ENCODE measurements at places on chromosomes 5 and 9.

DNA sequence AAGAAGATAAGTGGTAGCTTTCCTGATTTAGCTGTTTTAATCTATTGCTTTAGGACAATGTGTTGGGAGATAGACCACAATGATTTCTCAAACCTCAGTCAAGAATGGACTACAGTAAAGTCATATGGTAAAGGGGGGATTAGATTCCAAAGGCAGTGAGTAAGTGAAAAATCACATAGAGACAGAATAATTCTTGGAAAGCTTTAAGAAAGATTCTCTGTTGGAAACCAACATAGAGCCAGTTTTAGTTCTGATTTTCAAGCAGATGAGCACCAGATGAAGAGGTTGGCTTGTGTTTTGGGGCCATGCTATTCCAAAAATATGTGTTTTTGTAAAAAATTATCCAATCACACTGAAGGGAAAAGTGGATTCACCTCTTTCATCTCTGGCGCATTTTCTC is 256.8 kb upstream of the RPS23 start:
- DNase-seq = no peak

DNA sequence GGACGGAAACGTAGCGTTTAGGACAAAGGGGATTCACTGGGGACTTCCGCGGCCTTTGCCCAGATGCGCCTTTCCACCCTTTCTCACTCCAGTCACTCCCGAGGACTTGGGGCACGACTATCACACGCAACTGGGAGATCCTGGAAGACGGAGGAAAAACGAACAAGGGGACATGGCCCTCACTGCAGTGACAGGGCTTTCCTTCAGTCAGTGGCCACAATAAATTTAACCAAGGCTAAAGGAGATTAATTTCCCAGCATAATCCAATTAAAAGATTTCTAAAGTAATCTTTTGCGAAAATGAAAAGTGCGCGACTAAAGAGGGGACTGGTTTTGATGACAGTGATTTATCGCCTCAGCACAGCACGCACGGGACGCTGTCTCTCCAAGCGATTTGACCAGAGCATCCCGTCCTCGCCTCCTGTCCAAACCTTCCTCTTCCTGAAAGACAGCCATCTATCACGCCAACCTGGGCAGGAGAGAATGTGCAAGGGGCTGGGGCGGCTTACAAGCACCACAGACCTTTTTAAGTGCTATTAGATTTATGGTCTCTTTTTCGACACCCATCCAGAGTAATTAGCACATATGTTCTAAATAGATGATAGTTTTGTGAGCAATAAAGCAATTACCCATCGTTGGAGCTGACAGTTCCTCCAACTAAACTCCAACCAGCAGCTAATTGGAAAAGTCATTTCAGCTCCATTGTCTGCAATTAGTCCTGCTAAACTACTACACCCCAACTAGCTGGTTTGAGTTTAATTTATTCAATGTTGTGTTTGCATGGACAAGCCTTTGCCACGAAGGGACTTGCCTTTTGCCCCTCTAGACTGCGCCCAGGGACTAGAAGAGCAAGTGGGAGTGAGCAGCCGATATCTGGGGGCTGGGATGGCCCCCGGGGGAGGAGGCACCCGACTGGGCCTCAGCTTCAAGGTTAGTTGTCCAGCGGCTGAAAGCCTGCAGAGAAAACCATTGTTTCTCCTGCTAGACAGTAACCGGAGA is 7.4 kb downstream of the NR2F1-AS1 start:
- DNase-seq = no peak

DNA sequence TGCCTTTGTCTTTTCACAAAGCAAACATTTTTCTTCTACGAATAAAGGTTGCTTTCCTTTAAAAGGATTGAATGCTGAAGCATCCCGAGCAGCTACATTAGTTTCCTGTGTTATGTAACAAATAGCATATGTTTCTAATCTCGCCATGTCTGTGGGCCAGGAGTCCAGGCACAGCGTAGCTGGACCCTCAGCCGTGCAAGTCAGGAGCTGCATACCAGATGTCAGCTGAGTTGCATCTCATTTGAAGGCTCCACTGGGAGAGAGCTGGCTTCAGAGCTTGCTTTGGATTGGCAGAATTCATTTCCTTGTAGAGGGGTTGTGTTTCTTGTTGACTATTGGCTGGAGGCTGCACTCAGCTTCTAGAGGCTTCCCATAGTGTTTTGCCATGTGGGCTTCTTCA is 16.0 kb upstream of the GOLPH3 start:
- DNase-seq = no peak

DNA sequence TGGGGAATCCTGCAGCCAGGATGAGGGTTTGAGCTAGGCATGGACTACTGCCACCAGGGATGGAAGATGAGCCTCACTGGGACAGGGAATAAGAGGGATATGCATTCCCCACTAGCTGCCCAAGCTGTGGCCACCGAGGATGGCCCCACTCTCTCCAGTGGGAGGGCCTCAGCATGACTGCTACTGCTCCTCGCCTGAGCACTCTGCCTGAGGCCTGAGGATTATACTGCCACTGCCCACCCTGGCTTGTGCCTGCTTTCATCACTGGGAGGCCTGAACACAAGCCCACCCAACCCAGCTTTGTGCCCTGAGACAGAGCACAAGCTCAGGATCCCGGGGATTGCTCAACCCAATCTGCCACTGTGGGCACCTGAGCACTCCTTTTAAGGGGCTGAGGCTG is 425.6 kb downstream of the RASEF start:
- DNase-seq = no peak

DNA sequence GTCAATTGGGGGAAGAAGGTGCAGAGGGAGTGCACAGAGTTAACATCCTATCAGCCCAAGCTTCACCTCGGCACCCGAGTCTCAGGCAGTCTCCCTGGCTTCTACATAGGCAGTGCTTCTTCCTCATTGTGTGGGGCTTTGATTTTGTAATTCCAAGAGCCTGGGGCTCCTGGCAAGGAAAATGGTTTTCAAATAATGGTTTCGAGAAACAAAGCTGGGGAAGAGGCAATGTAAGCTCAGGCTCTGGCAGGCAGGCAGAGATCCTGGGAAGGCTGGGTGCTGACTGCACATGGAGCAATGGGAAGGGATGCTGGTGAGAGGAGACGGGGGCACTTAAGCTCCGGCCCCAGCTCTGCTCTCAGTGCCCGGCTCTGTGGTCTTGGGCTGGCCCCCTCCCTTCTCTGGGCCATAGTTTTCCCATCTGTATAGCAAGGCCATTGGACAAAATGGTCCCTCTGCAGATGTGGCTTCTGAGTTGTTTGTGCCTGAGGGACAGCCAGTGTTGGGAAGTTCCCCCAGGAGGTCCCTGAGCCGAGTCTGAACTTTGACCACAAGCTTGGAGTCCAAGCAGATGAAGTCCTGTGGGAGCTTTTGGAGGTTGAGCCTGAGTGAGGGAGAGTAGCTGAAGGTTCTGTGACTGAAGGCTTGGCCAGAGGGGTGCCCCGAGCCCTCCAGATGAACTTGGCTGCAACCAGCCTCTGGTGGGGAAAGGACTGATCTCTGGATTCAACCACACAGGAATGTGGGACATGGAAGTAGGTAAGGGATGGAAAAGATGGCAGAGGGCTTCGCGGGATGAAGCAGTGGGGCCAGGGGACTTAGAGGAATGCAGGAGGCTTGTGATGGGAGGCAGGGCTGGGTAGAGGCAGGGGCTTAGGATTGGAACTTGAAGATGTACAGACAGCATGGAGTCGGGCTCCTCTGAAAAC is 28.5 kb upstream of the IL17B start:
- DNase-seq = no peak

- no peak for DNase-seq
These were observed 987 bp downstream of the RAB24 start for GRCh38 chr5:177302354-177303110.

- DNase-seq = no peak
These were observed 26.8 kb upstream of the IER5L start for GRCh38 chr9:129204840-129205239.

DNA sequence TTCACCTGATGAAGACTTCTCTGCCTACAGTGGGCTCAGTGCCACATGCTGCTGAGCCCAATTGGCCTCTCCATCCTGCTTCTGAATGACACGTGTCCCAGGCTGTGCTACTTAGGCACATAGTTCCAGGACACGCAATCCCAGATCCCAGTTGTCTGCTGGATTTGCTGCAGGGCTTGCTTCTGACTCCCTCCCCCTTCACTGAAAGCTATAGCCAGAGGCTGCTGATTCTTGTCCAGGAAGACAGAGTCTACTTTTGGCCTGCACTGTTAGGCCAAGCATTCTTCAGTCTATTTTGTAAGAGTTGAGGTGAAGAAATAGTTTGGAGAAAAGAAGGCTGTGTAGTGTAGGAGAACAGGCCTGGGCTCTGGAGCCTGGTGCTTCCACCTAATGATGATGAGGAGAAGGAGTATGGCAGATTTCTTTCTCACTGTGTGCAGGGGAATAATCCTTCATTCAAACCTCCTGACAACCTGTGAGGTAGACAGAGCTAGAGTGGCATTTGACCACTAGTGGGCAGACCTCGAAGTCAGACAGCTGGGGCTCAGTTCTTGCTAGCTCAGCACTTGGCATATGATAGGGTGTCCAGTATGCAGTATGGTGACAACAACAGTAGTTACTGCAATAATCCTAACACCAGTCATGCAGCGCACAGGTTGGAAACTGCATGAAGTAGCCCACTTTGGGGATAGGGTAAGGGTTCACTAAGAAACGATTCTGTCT is 19.5 kb upstream of the ASPN start:
- DNase-seq = no peak

DNA sequence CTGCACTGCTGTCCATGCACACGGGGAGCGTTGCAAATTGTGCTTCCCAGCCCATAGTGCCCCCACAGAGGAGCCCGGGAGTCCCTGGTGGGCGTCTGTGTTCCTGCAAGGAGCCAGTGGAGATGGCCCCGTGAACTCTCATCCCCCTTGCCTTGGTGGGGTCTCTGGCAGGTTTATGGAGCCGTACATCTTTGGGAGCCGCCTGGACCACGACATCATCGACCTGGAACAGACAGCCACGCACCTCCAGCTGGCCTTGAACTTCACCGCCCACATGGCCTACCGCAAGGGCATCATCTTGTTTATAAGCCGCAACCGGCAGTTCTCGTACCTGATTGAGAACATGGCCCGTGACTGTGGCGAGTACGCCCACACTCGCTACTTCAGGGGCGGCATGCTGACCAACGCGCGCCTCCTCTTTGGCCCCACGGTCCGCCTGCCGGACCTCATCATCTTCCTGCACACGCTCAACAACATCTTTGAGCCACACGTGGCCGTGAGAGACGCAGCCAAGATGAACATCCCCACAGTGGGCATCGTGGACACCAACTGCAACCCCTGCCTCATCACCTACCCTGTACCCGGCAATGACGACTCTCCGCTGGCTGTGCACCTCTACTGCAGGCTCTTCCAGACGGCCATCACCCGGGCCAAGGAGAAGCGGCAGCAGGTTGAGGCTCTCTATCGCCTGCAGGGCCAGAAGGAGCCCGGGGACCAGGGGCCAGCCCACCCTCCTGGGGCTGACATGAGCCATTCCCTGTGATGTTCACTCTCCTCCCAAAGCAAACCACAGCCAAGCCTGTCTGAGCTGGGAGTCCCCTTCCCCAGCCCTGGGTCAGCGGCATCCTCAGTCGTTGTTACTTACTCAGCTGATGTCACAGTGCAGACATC is 3.1 kb downstream of the MRPS2 start:
- no peak for DNase-seq

DNA sequence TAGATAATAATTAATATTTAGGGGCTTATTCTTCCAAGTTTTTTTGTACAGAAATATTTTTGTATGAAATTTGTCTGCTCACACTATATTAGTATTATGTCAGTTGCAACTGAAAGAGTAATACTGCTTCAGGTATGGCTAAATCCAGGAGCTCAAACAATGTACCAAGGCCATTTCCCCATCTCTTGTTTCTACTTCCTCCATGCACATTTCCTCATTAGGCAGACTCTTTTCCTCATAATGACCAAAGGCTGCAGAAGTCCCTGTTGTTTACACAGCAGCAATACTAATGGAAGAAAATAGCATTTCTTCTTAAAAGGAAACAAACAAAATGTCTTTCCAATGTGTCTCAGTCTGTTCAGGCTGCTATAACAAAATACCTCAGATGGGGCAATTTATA is 9.2 kb upstream of the OTULINL start:
- DNase-seq = no peak

GRCh38 chr5:141654298-141654697 is 3.1 kb upstream of the FCHSD1 start:
- DNase-seq = no peak

GRCh38 chr5:65907135-65907534 is 19.2 kb upstream of the ERBIN start:
- no peak for DNase-seq

DNA sequence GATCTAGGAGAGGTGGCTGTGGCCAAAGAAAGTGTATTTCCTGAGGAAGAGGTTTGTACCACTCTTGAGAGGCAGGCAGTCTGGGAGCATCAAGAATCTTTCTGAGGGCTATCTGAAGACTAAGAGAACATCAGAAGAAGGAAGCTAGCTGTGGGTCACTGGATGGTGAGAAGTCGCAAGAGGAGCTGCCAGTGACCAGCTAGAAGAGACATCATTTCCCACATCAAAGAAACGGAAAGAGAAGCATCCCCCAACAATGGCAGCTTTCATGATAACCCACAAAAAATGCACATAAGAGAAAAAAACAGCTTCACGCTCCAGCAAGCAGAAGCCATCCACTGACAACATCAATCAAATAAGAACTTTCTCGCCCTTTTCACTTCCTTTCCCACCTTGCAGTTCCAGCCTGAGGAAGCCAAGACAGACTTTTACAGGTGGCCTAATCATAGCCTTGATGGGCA is 25.0 kb upstream of the CEP78 start:
- DNase-seq = no peak

GRCh38 chr5:135833961-135834638 is 363 bp upstream of the SLC25A48 start:
- no peak for DNase-seq
